Thyroid gland (tissue), 4 donors: ENCODE measurements at places on chromosomes 2 and 18. TPM values are rescaled to one million over a fixed set of nuclear protein-coding genes. Genes with fewer than 3 reads are reported as not detected.
A peak's percentile ranks its signal among the peaks of the same experiment; 100 is the strongest.

- DNase-seq = no peak
Measured at GRCh38 chr2:88658881-88659537, 31.7 kb upstream of the EIF2AK3 start.

DNA sequence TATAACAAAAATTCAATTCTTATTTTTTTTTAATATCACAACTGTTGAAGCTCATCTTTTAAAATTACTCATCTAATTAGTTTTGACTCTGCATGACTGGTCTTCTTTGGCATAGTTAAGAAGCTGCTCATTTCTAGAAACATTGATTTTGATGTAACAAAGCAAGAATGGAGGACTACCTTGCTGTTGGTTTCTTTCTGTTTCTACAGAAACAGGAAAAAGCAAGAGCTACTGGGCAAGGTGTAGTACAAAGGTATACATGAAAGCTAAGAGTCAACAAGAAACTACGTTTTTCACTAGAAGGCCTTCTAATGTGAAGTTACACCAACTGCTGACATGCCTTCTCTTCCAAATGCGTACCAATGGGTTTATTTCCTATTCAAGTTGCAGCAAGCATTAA, 90.6 kb upstream of the SYT4 start:
- no peak for DNase-seq

DNA sequence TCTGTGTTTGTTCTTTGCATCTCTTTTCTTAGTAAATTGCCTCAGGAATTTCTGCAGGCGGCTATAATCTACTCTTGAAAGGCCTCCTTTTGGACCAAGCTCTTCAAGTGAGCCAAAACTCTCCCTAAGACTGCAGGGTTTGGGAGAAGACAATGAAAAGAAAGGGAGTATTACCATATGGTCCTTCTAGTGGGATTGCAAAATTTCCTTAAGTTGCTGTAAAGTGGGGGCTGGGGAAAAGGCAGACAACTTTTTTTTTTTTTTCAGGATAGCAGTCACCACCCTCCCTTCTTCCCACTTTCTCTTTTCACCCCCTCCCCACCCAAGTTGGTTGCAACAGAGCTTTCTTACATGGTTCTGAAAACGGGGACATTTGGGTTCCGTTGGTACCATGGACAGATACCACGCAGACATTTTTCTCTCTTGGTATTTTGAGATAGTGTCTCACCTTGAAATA, 183.7 kb downstream of the FHOD3 start:
- DNase-seq = no peak

- no peak for DNase-seq
Measured at GRCh38 chr2:149002378-149002890, 36.1 kb upstream of the LYPD6B start.

DNA sequence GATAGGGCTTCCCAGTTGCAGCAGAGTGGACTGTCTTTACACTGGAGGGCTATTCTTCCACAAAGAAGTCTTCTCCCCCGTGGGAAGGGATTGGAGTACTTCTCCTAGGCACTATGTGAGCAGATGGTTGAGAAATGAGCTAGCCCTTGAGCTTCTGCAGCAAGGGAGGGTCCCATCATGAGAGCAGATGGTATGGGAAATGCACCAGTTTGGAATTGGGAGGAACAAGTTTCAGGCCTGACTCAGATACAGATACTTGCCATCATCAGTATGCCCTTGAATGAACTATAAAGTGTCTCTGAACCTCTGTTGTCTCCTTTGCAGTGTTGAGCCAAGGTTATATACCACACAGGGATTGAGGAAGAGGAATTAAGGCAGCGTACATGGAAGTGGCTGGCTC, 757.4 kb downstream of the RNF144A start:
- no peak for DNase-seq

DNA sequence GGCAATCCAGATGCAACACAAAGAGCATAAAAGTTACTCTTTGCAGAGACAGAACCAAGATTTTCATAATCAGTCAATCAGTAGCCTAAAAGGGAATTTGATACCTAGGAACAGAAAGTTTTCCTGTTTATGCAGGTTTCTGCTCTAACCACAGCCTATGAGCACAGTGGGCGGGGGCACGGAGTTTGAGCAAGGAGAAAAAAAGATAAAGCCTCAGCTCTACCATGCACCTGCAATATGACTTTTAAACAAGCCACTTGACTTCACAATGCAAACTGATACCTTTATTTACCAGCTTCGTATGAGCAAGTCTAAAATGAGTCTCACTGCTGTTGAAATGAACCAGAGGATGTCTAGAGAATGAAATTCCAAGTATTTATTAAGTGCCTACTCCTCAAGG, 5.6 kb upstream of the LRATD1 start:
- DNase-seq = peak; percentile 49

DNA sequence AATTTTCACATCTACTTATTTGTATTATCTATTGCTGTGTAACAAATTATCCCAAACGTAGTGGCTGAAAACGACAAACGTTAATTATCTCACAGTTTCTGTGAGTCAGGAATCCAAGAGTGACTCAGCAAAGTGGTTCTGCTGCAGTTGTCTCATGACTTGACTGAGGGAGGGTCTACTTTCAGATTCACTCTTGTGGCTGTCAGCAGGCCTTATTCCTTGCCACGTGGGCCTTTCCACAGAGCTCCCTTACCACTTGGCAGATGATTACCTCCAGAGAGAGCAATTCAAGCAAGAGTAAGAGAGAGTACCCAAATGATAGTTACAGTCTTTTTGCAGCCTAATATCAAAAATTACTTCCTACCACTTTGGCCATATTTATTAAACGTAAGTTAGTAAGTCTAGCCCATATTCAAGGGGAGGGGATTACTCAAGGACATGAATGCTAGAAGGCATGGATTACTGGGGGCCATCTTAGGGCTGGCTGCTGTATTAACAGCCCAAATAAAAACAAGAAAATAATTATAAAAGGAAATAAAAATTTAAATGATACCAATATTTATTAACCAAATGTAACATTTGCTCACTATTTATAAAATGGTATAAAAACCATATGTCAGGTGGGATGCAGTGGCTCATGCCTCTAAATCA, 48.7 kb upstream of the NBEAL1 start:
- peak; percentile 8 for DNase-seq

DNA sequence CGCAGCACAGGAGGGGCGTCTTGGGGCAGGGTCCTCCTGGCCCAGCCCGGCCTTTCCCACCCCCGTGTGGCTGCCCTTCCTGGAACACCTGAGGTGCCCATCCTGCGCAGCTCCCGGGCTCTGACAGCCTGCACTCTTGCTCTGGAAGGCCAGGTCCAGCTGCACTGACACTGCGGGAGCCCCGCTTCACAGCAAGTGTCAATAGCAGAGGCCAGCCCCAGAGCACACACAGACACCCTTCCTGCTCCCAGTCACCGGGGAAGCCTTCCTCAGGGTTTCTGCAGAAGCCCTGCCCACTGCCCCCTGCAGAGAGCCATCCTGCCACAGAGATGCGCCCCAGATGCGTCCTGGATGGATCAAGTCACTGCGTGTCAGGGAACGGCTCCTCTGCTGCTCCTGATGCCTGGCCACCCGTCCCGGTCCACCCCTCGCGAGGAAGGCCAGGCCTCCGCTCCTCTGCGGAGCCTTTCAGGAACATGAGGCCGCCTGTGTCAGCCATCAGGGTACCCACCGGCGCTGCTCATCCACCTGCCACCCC, 519.2 kb upstream of the MYT1L start:
- DNase-seq = no peak

DNA sequence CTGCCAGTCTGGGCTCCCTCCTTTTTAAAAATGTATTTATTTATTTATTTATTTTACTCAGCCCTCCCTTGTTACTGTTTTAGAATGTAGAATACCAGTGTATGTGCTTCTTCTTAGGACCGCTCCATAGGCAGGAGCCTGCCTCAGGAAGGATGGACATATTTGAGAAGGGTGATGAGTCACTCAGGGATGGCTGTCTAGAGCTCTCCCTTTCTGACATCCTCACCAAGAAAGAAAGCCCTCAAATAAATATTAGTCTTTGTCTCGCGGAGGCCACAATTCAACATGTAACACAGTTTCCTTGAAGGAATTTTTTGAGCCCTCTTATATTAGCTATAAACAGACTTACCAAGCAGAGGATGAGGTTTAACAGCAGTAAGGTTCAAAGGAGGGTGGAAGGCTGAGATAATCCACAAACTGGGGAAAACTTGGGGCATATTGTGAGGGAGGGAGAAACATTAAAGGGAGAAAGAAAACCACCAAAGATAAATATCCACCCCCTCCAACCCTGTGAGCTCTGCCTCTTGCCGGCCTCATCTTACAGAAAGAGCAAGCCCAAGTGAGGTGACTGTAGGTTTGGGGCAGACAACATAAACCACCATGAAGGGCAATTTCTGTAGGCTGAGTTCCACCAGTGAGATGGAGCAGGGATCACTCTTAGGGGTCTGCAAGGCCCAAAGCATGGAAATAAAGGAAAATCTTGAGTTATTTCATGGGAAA, 163.4 kb downstream of the LRRTM1 start:
- no peak for DNase-seq

Gene CDC42EP3
- total RNA-seq = 15.0 TPM

DNA sequence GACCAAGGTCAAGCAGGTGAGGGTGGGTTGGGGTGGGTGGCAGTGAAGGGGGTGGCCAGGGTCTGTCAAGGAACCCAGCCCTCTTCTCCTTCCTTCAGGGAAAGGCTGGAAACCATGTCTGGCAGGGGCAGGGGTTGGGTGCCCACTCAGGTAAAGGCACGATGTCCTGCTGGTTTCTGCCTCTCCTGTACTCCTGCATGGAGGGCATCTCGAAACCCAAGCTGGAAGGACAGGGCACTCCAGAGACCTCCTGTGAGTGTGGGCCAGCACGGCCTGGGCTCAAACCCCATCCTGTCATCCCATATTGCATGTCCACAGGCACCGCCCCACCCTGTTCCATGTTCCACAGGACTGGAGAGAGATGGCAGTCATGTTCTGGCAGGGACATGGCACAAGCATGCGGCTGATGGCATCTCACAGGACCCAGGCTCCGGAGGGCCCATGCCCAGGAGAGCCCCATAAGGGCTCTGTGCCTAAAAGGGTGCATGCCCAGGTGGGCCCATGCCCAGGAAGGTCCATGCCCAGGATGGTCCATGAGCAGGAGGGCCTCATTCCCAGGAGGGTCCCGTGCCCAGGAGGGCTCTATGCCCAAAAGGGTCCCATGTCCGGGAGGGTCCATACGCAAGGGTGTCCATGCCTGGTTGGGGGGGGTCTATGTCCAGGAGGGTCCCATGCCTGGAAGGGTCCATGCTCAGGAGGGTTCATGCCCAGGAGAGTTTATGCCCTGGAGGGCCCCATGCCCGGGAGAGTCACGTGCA, 6.4 kb downstream of the GPR35 start:
- no peak for DNase-seq

DNA sequence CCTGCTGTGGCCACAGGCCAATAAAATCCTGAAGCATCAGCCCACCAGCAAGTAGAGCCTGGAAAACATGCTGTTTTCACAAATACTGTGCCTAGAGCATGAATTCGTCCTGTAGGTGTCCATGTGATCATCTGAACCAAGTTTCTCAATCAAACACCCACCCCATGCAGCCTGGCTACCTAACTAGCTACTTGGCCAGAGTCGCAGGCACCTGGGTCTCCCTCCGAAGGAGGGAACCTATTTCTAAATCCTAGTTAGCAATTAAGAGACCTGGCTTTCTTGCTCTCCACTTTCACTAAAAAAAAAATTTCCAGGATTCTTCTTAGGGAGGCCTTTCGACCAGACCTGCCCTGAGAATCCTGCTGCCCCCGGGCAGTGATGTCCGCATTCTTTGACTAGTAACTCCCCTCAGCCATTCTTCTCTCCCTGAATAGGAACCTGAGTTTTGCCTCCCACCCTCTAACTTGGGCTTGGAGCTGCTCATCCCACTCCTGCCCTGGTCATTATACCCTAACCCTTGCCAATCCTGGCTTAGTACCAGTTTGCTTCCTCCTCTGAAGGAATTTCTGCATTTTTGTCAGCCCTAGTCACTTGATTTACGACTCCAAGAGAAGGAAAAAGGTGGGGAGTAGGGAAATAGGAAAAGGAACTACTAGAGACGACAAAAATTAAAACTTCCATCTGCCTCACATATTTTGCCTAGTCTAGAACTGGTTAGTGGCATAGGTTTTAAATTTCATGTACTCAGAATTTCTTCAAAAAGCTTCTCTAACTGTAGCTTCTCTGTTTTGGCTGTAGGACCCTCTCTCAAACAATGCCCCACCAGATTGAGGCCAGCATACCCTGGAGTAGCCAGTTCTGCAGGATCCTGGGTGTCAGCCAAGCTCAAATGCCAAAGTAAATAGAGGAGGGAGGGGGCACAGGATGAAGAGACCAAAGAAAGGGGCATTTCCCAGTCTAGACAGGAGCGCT, 25.4 kb upstream of the TANK start:
- DNase-seq = peak; percentile 78

Gene EGR4
- not detected for total RNA-seq

DNA sequence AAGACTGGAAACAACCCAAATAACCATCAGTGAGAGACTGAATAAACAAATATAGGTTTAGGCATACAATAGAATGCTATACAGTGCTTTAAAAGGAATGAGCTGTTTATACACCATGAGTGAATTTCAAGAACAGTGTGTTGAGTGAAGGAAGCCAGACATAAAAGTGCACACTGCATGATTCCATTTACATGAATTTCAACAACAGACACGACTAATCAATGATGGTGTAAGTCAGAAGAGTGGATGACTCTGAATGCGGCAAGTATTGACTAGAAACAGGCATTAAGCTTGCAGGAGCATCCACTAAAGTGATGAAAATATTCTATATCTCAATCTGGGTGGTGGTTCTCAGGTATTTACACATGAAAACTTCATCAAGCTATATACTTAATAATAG, 142.7 kb upstream of the SLC39A10 start:
- DNase-seq = no peak

DNA sequence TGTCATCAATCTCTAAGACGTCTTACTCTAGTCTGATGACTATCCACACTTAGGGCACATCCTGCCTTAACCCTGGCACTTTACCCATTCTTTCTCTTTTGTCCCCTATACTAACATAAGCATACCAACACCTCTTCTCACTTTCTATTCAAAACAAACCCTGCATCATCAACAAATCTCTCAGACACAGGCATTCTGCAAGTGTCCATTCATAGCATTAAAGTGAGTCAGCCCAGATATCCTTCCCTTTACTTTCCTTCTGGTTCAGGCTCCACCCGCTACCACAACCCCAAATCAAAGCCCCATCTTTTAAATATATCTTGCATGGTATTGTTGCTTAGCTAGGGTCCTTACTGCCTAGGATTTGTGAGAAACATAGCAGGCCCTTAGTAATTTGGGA, 3.8 kb downstream of the GRB14 start:
- no peak for DNase-seq

- peak; percentile 85 for DNase-seq
Measured at GRCh38 chr2:64453770-64454385, at the start of gene LGALSL. LGALSL (plus strand) TSS chr2:64454162; CDS start chr2:64454546, 384 bp downstream.

- DNase-seq = no peak
Measured at GRCh38 chr2:101679037-101679726, 18.3 kb upstream of the MAP4K4 start.

Gene SULT1C4
- 6.6 TPM for total RNA-seq

Gene STK25
- 364 TPM for total RNA-seq

Gene DLX1
- total RNA-seq = 1.1 TPM
